ENCODE measurements at places on chromosomes 3 and 15.

DNA sequence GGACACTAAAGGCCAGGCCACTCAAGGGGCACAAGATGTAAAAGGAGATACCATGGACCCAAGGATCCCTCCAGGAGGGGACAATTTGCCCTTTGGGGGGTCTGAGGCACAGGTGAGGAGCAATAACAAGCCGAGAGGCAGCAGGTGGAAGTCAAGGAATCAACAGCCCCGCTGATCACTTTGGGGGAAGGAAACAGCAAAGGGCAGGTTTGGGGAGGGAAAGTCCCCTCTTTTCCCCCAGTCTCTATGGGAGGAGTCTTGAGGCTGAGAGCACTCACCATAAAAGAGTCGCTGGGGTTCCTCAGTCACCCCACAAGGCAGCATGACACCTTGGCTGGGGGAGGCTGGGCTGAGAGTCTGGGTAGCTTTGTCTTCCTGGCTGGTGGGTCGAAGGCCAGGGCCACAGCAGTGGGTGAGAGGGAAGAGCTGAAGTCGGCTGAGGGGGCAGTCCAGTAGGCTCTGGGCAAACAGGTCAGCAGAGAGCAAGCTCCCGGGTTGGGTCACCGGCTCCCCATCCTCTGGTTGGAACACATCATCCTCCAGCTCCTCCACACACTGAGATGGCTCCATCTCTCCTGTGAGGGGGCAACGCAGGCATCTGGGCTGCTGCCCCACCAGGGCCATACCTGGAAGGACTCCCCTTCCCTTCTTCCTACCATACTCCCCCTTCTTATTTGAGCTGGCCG is 3.0 kb downstream of the BMF start:
- DNase-seq = no peak

DNA sequence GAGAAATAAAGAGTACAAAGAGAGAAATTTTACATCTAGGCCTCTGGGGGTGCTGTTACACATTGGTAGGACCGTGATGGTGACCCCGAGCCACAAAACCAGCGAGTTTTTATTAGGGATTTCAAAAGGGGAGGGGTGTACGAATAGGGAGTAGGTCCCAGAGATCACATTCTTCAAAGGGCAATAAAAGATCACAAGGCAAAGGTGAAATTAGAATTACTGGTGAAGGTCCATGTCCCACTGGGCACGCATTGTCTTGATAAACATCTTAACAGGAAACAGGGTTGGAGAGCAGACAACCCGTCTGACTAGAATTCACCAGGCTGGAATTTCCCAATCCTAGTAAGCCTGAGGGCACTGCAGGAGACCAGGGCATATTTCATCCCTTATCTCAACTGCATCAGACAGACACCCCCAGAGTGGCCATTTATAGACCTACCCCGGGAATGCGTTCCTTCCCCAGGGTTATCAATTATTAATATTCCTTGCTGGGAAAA is 4.3 kb downstream of the IRAK2 start:
- no peak for DNase-seq

DNA sequence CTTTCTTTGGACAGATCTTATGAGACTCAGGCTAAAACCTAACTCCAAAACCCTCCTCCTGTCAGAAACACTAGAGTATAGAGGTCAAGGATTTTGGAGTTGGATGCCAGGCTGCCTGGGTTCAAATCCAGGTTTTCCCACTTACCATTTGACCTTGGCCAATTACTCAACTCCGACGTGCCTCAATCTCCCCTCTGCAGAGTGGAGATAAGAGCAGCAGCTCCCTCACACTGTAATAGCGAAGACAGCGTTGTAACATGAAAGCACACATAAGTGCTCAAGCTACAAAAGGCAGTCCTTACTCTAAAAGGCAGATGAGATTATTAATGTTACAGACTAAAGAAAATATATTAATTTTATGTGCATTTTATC is 90.1 kb downstream of the IGF2BP2 start:
- no peak for DNase-seq

DNA sequence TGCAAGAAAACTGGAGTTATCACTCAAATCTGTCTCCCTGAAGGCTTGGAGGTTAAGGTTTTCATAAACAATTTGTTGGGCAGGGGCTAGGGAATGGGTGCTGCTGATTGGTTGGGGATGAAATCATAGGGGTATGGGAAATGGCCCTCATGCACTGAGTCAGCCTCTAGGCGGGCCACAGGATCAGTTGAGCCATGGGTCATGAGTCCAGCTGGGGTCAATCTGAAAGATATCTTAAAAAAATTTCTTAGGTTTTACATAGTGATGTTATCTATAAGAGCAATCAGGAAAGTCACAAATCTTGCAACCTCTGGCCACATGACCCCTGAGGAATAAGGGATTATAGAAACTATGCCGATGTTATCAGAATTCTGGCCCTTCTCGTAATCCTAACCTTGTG is 491.7 kb downstream of the ZIC1 start:
- DNase-seq = no peak

All from RPMI8226 (cell line).